CD8-positive, alpha-beta memory T cell (primary cell): ENCODE measurements at places on chromosomes 1 and 21.

- no peak for DNase-seq
Measured at GRCh38 chr1:204442376-204443259, 31.0 kb upstream of the PPP1R15B start.

DNA sequence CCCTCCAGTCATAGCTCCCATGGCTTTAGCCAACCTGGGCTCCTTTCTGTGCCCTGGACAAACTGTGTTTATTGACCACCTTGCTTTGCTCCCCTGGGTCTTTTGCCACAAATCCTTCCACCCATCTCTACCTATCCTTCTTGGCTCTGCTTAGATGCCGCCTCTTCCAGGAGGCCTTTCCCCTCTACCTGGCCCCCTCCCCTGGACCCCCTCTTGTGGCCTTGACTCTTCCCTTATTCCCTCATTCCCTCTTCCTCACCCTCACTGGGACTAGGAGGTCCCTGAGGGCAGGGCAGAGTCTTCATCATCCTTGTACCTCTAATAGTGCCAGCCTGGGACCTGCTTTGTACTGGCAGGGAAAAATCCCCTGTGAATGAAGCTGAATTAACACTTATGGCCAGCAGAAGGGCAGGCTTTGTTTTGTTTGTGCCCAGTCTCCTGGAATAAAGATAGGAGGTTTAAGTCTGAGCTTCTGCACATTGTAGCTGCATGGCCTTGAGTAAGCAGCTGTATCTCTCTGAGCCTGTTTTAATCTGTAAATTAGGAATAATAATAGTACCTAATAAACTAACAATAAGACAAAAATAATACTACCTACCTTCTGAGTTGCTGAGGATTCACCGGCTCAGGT is 13.7 kb downstream of the PTPRU start:
- DNase-seq = no peak

- DNase-seq = no peak
Measured at GRCh38 chr1:182175361-182175931, 113.9 kb upstream of the ZNF648 start.

DNA sequence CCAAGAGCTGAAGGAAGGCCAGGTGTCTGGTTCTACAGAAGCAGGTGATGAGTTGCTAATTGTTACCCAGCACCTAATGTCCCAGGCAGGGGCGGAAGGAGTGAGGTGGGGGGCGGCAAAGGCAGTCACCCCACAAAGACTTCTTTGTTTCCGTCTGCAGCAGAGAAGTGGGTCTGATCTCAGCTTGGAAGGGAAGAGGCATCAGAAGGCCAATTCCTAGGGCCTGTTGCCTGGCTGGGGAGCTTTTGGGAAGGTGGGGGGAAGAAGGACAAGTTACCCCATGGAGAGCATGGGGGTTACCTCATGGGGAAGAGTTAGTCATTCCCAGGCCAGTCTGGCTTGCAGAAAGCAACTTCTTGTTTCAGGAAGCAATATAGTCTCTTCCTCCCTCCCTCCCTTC is 10.9 kb downstream of the IGSF21 start:
- no peak for DNase-seq

- no peak for DNase-seq
Measured at GRCh38 chr1:237875291-237875690, 15.4 kb downstream of the ZP4 start.

GRCh38 chr21:32386195-32386870 is 6.5 kb downstream of the URB1 start:
- DNase-seq = no peak

GRCh38 chr1:232704694-232705680 is 75.1 kb upstream of the SIPA1L2 start:
- DNase-seq = no peak
